ENCODE measurements at places on chromosomes 16 and 17.

DNA sequence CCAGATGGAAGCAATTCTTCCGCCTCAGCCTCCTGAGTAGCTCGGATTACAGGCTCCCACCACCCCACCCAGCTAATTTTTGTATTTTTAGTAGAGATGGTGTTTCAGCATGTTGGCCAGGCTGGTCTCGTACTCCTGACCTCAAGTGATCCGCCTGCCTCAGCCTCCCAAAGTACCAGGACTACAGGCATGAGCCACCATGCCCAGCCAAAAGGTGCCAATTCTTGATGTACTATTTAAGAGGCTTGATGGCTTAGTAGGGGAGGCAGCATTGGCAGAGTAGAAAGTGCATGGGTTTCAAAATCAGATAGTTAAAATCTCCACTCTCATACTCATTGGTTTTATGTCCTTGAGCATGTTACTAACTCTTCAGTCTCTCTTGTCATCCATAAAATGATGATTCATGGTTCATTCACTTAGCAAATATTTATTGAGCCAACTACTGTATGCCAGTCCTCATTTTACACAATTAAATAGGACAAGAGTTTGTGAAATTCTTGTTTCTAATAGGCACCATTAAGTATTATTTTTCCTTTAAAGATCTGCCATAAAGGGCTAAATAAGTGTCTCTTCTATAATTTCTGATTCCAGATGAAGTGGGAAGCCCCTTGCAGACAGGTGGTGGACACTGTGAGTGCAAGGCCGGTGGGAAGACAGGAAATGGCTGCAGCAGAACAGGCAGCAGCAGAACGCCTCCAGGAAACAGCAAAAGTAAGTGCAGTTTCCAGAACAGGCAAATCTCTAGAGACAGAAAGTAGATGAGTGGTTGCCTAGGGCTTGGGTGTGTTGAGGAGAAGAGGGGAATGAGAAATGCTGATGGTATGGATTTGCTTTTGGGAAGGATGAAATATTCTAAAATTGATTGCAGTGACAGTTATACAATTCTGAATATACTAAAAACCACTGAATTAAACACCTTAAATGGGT is 8.2 kb upstream of the RPL27 start:
- DNase-seq = no peak

- DNase-seq = no peak
Measured at GRCh38 chr16:12063004-12063395, 86.5 kb downstream of the SNX29 start.

GRCh38 chr17:77453613-77454241 is 313.0 kb downstream of the SEC14L1 start:
- DNase-seq = no peak

DNA sequence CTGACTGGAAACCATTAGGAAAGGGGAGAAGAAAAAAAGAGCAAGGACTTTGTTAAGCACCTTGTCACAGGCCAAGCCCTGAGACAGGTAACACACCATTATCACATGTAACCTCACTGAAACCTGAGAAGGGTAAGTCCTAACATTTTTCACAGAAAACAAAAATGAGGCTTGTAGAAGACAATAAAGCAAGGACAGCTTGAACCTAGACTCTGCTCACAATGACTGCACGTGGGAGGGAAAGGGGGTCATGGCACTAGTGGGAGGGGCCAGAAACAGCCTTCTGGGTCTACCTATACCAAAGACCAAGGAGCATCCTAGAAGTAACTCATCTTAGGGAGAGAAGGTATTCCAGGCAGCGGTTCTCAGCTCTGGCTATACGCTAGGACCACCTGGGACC is 7.5 kb downstream of the TK2 start:
- DNase-seq = no peak

DNA sequence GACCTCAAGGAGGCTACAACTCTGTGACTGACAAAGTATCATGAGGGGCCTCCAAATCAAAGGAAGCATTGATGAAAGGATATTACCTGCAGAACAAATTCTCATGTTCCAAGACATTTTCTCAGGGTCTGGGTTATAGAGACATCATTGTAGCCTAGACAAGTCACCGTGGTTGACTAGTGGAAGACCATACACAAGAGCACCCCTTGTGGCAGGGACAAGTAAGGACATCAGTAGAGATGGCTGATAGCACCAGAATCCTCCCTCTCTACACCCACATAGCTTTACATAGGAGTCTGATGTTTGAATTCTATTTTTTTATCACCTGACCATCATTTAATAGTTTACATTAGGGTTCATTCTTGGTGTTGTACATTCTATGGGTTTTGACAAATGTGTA is 32.5 kb upstream of the CDH8 start:
- DNase-seq = no peak
